Liver (tissue), 10 donors: ENCODE measurements at places on chromosomes 2 and 18. TPM values are rescaled to one million over a fixed set of nuclear protein-coding genes. Genes with fewer than 3 reads are reported as not detected.

ATP6V1C2 gene
- 0.08 TPM for total RNA-seq

AFTPH gene
- total RNA-seq: 27.9 TPM

AGXT gene
- 1,548 TPM for total RNA-seq

DNA sequence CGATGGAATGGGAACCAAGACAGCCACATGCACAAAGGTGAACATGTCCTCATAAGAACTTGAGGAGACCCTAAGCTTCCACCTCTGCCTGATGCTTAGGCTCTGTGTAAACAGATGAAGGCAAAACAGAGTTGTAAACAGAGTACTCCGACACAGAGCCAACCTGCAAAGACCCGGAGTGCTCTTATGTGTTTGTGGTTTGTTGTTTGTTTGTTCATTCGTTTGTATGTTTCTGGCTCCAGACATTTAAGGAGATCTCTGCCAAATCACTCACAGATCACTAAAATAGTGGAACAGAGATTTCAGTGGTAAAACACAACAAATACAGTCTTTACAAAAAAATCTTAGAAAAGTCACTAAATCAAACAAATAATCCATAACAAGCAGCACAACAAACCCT lies 294.9 kb downstream of the EIPR1 start:
- no peak overlapping the region for H3K4me3 ChIP-seq
- no peaks in the 10 kb centered on the region for H3K36me3 ChIP-seq
- H3K4me1 ChIP-seq: no peaks in the 10 kb centered on the region
- H3K27me3 ChIP-seq: no peaks in the 10 kb centered on the region
- no peak for DNase-seq
- no peak overlapping the region for H3K27ac ChIP-seq

DNA sequence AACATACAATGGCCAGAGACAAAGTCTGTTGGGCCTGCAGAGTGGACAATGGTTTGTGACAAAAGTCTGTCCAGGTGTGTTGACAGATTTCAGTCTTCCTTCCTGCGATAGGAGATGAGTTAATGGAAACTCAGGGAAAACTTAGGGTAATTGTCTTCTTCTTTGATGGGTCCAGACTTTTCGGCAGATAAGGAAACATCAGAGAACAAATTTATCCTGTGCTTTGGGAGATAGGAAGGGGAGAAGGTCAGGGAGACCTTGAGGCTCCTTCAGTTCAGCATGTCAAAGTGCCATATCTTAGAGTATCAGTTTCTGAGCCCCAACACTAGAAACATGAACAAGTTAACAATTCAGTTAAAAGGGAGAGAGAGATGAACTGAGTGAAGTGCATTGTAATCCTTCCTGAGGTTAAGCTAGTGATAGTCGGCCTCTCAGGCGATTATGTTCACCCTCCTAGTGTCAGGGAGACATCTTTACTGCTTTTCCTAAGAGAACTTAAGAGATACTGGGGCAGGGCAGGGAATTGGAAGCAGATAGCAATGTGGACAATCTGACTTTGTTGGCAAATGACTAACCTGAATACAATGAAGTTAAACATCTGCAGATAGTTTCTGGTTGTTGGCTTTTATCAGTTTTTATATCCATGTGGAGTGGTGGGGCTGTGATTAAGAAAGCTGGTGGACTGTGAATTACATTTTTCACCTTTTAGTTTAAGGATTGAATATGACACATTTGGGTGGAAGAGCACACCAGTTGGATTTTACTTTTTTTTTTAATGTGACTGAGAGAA lies 248.8 kb upstream of the FN1 start:
- no peak for DNase-seq
- no peak overlapping the region for H3K27ac ChIP-seq
- peaks cover 9% of the 10 kb centered on the region for H3K4me1 ChIP-seq
- no peaks in the 10 kb centered on the region for H3K36me3 ChIP-seq
